ENCODE measurements at places on chromosomes 7 and 10.

DNA sequence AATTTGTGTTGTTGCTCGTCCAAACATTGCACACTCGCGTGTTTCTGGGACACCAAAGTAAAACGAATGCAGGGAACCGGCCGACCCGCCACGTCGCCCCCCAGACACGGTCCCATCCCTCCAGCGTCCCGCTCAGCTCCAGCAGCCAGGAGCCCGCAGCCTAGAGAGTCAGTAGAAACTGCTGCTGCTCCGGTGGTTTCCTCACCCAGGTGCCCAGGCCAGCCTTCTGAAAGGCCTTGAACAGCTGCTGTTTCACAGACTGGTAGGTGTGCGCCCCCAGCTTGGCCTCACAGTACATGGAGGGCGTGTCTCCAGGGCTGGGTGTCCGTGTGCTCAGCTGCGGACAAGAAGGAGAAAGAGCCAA, 126.8 kb downstream of the WDR37 start:
- no peak for DNase-seq

DNA sequence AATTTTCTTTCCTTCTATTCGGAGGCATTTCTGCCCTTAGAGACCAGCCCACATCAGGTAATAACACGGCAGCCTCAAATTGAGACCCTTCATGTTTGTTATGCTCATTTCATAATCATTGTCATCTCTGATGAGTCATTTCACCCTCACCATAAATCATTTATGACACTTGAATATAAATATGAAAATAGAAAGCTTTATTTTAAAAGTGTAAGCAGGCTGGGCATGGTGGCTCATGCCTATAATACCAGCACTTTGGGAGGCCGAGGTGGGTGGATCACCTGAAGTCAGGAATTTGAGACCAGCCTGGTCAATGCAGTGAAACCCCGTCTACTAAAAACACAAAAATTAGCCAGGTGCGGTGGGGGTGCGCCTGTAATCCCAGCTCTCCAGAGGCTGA, 57.4 kb upstream of the EGFR start:
- no peak for DNase-seq

DNA sequence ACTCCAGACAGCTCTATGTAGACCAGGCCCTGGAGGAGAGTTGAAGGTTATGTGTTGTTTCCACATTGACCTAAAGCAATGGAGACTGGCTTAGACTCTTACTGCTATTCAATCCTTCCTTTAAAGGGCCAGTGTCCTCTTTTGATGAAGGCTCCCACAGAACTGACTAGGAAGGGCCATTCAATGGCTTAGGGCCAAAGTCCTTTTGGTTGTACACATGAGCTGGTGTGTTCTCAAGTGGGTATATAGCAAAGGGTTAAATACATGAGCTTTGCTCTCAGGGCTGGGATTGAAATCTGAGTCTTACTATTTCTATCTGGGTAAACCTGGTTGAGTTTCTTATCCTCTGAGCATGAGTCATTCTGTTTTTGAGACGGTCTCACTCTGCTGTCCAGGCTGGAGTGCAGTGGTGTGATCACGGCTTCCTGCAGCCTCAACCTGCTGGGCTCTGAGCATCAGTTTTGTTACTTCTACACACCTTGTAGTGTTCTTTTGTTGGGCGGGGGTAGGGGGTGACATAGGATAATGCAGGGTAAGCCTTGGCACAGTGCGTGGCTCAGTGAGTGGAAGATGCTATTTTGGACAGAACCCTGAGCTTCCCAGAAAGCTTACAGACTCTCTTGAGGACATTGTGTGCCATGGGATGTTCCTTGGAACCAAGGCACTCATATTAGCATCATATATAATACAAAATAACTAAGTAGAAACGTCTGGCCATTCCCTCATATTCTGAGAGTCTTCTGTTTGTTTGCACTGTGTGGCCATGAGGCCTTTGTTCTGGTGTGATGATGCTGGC, 90.1 kb downstream of the ABCC2 start:
- DNase-seq = no peak

DNA sequence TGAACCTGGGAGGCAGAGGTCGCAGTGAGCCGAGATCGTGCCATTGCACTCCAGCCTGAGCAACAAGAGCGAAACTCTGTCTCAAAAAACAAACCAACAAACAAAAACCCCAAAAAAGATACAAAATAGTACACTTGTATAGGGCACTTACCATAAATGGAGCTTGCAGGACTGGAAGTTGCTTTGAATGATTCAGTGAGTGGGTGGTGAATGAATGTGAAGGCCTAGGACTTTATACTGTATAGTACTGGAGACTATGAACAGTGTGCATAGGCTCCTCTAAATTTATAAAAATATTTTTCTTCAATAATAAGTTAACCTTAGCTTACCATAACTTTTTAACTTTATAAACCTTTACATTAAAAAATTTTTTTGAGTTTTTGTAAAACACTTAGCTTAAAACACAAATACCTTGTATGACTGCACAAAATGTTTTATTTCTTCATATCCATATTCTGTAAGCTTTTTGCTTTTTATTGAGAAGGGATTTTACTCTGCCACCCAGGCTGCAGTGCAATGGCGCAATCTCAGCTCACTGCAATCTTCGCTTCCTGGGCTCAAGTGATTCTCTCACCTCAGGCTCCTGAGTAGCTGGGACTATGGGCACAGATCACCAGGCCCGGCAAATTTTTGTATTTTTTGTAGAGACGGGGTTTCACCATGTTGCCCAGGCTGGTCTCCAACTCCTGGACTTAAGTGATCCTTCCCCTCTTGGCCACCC, 6.9 kb upstream of the H2AZ2 start:
- DNase-seq = no peak

DNA sequence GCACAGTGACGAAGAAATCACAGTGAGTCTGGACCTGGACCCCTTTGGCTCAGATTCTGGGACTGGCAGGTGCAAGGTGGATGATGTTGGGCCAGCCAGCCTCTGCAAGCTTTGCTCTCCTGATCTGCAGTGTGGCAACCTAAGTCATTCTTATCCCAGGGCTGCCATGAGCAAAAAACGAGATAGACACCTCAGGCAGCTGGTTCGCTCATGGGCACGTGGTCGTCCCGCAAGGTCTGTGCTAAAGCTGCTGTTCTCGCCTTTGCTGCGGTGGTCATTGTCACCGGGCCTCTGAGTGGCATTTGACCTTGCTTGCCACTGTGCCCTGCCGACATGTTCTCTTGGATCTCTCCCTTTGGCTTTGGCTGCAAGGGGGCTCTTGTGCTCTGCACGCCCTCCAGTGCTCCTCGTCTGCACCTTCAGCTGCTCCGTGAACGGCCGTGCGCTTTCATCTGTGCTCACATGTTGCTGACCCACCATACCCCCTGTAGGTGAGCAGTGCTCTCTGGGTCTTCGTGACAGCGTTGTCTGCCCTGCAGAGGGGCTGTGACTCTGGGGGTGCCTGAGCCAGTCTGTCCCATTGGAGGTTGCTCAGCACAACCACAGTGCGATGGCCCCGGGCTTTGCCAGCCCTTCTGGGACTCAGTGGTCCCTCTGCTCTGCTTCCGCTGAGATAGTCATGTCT, 317.0 kb downstream of the GLRX3 start:
- no peak for DNase-seq

DNA sequence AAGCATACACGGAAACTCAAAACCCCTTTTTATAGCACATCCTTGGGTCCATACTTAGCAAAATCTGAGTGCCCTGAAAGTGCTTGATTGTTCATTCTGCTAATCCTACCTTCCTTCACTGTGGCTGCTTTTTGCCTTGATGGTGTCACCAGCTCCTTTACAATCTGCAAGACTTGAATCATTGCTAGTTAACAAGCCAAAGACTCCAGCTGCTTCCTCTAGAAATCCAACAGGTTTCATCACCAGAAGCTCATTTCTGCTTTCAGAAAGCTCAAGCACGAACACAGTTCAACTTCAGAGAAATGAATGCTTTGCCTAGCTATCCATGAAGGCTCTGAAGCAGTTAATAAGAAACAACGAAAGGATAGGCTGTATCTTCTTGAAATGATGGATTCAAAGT, 38.0 kb downstream of the USP6NL start:
- DNase-seq = no peak

- no peak for DNase-seq
These were observed 402.8 kb upstream of the PODXL start for GRCh38 chr7:131959106-131959812.

- no peak for DNase-seq
These were observed 22.4 kb downstream of the SLC25A13 start for GRCh38 chr7:96299496-96299895.
